ENCODE measurements at places on chromosomes 16 and 17.

DNA sequence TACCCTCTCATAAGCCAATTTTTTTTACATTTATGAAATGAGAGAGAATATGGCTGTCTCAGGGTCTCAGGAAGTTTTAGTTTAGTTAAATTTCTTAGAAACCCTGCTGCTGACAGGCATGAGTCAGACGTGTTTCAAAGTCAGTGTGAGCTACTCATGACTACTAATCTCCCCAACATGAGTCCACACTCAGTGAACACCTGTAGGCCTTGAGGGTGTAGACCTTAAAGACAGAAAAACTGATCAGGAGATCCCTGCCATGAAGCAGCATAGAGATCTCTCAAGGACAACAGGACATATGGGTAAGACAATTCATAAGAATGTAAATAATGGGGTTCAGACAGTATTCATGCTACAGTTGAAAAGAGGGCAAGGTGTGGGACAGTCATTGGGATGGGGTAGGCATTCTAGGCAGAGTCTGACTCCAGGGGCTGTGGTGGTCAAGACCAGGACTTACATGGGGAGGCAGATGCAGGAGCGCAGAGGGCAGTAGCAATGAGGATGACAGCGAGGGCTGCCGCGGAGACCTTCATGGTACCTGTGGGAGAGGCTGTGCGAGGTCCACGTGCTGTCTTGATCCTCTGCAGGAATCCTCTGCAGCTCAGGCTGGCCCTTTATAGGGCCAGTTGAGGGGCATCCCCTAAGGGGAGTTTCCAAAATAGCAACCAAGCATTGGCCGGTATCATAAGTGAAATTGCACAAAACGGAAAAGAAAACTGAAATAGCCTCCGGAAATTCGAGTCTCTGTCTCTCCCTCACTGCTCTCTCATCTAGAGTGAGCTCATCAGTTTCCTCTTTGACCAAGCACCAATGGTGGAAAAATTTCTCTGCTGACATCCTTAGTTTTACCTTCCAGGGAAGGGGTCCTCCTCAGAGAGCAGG lies at the start of gene CCL5:
Gene CCL5, minus strand, starts transcription at position 588 of the 882 bp plus-strand sequence.
- DNase-seq = no peak

DNA sequence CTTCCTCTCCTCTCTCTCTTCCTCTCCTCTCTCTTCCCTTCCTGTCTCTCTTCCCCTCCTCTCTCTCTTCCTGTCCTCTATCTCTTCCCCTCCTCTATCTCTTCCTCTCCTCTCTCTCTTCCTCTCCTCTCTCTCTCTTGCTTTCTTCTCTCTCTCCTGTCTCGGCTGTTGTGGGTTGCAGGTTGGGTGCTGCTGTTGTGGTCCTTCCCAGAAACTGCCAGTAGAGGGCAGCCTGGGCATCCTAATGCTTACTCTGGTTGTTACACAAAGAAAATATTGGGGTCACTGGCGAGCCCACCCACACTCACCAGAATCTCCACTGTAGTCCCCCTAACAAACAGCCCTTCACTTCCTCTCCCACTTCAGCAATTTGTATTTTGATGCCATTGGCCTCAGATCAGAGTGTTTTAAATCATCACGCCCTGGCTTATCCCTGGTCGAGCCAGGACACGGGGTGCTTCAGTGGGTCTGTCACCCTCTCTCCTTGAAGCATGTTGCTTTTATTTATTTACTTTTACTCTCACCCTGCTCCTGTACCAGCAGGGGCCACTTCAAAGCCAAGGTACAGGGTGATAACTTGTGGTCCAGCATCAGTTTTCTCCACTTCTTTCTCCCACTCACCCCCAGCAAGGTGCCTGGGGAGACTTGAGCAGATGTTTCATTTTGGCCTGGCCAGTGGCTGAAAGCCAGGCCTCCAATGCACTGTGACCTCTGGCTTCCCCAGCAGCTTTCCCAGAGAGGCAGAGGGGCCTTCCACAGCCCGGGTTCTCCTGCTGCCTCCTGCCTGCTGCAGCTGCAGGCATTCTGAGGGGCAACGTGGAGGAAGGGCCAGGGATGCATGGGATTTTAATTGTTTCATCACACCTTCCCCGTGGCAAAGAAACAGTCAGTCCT lies 4.7 kb upstream of the MMP15 start:
- DNase-seq = peak; percentile 57

GRCh38 chr17:50217591-50217990 lies 16.2 kb upstream of the COL1A1 start:
- no peak for DNase-seq

DNA sequence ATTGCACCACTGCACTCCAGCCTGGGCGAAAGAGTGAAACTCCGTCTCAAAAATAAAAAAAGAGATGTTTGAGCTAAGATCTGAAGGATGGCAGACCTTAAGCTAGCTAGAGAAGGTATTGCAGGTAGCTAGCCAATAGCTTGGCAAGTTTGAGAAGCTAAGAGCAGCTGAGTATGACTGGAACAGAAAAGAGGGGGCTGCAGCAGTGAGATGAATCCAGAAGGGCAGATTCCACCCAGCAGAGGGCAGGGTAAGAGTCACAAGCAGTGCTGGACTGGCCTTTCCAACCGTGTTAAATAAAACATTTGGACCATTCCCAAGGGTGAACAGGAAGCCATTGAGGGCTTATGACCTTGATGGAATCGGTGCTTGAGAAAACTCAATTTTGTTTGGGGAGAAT lies 5.7 kb upstream of the PHAF1 start:
- DNase-seq = no peak

GRCh38 chr17:72658675-72659074 lies 433.8 kb downstream of the SLC39A11 start:
- no peak for DNase-seq

- peak; percentile 39 for DNase-seq
Observed at GRCh38 chr16:8712589-8713361, 38.4 kb downstream of the ABAT start.

GRCh38 chr17:39777534-39778365 lies 40.0 kb downstream of the GRB7 start:
- no peak for DNase-seq

DNA sequence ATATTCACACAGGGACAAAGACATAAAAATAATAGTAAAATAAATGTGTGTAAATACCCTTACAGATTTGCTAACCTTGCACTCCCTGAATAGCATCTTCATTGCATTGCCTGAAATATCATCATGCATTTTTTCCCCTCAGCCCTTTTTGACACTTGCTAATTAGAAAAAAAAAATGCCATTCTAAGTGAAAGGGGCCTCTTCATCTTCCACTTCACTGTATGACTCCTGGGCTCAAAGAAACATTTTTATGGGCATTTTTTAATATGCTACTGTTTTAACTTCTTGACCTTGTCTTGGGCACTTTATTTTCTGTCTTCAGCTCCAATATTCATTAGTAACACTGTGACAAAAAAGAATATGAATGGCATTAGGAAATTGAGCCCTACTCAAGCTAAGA lies 1424.4 kb downstream of the CDH8 start:
- no peak for DNase-seq

DNA sequence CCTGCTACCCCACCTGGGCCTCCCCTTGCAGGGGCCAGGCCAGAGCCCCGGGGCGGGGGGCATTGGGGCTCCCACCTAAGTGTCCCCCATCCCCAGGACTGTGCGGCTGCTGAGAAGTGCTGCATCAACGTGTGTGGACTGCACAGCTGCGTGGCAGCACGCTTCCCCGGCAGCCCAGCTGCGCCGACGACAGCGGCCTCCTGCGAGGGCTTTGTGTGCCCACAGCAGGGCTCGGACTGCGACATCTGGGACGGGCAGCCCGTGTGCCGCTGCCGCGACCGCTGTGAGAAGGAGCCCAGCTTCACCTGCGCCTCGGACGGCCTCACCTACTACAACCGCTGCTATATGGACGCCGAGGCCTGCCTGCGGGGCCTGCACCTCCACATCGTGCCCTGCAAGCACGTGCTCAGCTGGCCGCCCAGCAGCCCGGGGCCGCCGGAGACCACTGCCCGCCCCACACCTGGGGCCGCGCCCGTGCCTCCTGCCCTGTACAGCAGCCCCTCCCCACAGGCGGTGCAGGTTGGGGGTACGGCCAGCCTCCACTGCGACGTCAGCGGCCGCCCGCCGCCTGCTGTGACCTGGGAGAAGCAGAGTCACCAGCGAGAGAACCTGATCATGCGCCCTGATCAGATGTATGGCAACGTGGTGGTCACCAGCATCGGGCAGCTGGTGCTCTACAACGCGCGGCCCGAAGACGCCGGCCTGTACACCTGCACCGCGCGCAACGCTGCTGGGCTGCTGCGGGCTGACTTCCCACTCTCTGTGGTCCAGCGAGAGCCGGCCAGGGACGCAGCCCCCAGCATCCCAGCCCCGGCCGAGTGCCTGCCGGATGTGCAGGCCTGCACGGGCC lies 1.9 kb downstream of the WFIKKN1 start:
- no peak for DNase-seq

DNA sequence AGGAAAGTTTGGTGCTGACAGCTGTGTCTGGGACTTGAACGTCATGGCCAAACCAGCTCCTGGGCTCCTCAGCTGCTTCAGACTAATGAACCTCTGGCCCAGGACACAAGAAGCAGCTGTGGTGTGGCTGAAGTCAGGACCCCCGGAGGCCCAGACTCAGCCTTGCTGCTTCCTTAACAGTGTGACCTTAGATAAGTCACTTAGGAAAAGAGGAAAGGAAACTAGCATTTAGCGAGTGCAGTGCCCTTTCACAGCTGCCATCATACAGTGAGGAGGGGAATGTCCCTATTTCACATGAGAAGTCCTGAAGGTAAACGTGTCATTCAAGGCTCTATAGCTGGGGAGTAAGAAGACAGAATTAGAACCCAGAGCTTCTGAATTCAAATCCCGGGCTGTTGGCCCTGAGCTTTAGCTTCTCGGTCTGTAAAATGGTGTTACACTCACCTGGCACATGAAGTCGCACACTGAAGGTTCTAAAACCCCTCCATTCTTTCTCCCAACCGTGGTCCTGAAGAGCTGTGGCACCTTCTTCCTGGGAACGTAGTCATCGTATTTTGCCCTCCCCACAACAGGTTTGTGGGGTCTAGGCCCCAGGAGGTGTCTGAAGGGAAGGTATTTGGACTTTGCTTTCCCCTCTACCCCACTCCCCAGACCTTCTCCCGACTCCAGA lies 910 bp upstream of the RAMP2 start:
- DNase-seq = no peak

DNA sequence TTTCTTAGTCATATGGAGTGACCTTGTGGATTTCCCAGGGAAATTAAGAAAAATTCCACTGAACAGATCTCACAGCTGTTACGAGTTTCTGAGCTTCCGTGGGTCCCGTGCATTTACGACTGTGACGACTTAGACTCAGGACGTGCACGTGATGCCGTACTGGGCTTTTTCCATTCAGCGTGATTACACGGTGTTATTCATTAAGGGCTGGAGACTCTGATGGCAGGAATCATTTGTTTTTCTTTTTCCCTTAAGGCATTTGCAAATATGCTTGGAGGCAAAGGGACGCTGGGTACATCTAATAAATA lies 57.2 kb downstream of the TBC1D16 start:
- no peak for DNase-seq

Measured in left hindlimb (tissue), 1 donor.